ENCODE measurements at places on chromosomes 2 and 18.

GRCh38 chr2:186894478-186894877, 45.5 kb upstream of the ZSWIM2 start:
- DNase-seq, result no peak

DNA sequence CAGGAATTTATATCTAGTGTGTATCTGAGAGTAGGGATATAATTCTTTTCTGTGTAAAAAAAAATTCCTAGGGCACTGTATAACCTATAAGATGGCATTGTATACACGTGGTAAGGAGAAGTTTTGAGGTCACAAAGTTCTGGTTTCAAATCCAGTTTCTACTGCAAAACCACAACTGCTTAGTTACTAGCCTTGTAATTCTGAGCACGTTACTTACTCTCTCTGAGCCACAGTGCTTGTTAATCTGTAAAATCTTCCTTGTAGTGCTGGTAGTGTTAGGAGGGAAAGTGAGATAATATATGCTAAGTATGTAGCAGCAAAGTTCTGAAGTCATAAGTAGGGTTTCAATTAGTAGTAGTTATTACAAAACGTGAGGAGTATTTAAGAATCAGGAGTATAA, 175.4 kb downstream of the SATB2 start:
- DNase-seq, result no peak

GRCh38 chr18:21272016-21272579, 30.1 kb downstream of the GREB1L start:
- DNase-seq, result no peak

- no peak for DNase-seq
Measured at GRCh38 chr2:231626449-231626848, 33.8 kb downstream of the TEX44 start.

GRCh38 chr18:8286303-8286702, 322.9 kb upstream of the RAB12 start:
- DNase-seq, result no peak

DNA sequence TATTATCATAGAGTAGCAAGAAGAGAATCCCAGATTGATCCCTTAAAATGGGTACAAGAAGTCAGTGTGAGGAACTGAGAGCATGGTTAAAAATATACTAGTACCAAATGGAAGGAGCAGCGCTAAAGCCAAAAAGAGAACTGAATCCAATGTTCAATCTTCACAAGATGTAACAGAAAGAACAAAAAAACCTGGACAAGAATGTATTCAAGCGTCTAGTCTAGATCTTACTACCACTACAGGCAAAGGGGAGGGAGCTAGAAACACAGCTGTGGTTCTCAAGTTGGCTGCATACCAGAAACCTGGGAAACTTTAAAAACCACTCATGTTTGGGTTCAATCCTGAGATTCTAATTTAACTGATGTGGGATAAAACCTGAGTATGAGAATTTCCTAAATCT, 57.5 kb downstream of the PIAS2 start:
- DNase-seq, result no peak

GRCh38 chr2:54598347-54599325, 124.8 kb upstream of the EML6 start:
- DNase-seq, result no peak

DNA sequence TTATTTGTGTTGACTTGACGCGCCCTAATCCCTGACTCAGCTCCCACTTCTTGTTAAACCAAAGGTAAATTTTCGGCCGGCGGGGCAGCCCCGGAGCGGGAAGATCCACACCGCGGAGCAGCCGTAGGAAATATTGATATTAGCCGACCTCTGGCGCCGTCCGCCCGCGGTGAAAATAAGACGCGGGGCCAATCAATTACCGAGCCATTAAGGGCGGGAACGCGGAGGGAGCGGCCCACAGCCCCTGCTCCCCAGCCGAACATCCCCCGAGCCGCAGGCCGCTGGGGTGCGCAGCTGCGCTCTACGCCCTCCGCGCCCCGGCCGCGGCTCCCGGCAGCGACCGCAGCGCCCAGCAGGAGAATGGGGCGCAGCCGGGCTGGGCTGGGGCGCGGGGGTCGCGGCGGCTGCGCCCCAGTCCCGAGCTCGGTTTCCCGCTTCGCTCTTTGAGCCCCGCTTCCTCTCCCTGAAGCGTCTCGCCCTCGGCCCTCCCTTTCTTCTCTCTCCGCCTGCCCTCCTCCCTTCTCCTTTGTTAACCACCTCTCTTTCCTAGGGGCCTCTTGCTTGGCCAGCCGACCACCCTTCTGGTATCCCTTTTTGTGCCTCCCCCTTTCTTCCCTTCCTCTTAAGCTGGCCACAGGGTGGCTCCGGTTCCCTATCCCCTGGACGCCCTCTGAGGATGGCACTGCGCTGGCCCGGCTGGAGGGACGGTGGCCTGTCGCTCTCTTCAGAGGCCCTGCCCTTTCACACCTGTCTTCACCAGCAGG, 40.9 kb downstream of the CELF4 start:
- no peak for DNase-seq

DNA sequence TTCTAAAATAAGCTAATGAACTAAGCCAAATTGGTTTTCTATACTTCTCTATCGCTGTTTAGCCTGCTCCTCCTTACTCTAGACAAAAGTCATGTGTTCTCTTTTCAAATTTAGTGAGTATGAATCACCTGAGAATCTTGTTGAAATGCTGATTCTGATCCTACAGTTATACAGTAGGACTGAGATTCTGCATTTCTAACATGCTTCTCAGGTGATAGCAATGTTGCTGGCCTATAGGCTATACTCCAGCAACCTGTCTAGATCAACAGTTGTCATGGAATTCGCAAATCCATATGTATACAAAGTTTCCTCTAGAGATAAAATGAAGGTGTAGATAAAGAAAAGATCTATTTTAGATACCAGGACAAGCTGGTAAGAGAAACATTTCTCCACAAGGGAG, 62.9 kb downstream of the MEMO1 start:
- no peak for DNase-seq

DNA sequence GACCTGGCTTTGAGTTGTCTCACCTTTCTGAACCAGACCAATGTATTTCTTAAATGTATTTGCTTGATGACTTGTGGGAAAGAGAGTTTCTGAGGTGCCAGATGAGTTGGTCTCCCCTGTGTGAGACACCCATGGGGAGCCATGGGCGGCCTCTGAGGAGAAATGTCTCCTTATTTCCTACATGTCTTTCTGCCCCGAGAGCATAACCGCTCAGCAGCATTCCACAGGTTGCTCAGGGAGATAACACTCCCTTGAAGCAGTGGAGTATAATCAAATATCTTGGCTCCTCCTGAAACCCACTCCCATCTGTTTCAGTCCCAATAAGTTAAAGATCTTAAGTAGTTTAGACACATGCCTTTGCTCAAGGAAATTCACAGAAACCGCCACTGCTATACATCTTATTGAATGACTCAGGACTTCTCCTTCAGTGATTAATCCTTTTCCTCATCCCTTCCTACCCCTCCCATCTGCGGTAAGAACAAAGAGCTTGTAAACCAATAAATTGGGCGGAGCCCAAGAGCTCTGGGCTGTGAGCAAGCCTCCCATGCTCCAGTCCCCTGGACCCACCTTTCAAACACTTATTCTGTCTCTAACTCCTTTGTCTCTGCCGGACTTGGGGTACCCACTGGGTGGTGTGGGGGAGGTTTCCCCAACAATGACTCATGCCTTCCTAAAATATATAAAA, 285.5 kb upstream of the LRRTM4 start:
- DNase-seq, result no peak

DNA sequence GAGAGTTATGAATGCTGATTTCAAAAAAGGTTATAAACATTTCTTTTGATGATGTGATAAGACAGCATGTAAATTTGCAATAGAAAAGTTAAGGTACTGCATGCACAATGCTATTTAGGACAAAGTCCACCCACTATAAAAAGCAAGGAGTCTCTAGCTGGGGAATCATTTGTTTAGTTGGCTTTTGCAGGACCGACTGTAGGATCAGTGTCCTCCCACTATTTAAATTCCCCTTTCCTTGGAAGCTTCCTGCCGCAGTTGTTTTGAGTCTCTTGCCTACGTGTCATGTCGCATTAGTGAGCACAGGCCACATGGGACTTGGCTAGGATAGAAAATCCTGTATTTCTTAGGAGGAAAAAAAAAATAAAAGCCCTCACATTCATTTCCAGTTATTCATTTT, 13.1 kb downstream of the QPCT start:
- DNase-seq, result no peak

- DNase-seq, result no peak
Measured at GRCh38 chr2:151197184-151198108, 64.2 kb downstream of the RBM43 start.

DNA sequence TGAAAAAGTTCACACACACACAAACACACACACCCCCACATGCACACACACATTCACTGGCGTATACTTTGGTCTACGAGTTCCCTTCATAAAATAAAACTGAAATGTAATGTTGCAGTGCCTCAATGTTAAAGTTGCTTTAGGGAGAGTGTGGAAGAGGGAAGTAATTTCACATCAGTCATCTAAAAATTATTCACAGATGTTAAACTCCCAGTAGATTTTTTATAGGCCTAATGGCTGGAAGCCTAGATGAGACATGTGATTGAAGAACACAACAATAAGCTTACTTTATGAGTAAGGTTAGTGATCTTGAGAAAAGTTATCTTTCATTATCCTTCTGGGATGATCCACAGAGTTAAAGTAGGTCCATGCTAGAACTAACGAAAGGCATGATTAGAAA, 506.7 kb upstream of the CNTNAP5 start:
- DNase-seq, result no peak

- DNase-seq, result no peak
Measured at GRCh38 chr2:6968319-6969100, 51.3 kb downstream of the RNF144A start.

- no peak for DNase-seq
Measured at GRCh38 chr2:79910643-79911042, 393.9 kb downstream of the LRRTM1 start.

DNA sequence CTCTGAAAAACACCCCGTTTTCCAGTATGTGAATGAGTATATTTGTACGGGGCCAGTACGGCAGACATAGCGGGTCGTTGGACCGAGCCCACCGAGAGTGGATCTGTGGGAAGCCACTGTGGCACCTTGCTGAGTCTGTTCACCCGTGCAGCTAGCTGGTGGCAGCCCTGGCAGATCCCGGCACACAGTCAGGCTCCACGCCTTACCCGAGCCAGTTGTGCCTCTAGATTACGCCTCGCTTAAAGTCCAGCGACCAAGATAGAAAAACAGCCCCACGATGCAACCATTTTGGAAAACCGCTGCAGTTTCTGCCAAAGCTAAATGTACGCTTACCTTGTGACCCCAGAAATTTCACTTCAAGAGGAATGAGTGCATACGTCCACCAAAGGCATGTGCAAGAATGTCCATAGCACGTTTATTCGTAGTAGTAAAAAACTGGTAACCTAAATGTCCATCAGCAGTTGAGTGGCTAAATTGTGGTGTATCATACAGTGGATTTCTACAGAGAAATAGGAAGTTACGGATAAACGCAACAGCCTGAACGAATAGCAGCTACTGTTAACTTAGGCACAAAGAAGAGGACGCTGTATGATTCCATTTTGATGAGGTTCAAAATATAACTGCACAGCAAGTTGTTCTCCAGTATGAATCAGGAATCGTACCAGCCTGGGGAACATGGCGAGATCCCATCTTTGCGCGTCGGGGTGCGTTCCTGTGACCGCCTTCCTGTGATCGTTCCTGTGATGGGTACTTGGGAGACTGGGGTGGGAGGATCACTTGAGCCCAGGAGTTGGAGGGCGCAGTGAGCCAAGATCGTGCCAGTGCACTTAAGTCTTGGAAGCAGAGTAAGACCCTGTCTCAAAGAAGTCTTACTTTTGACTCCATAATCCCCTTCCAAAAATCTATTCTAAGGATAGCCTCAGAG, 688 bp upstream of the WDR33 start:
- no peak for DNase-seq

DNA sequence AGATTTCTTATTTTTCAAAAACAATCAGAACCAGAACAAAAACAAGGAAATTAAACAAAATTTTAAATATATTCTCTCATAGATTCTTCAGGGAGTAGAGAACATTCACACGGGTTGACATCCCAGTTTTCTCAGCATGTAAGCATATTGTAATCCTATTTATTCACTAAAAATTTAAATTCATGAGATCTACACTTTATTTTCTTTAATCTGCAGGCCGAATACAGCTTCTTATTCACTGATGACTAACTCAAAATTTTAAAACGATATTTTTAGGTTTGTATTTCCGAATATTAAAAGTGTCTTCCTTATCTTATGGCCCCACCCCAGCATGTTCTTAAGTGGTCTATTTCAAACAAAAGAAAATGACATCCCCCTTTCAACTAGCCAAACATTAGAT, 262.4 kb downstream of the MEIS1 start:
- no peak for DNase-seq

DNA sequence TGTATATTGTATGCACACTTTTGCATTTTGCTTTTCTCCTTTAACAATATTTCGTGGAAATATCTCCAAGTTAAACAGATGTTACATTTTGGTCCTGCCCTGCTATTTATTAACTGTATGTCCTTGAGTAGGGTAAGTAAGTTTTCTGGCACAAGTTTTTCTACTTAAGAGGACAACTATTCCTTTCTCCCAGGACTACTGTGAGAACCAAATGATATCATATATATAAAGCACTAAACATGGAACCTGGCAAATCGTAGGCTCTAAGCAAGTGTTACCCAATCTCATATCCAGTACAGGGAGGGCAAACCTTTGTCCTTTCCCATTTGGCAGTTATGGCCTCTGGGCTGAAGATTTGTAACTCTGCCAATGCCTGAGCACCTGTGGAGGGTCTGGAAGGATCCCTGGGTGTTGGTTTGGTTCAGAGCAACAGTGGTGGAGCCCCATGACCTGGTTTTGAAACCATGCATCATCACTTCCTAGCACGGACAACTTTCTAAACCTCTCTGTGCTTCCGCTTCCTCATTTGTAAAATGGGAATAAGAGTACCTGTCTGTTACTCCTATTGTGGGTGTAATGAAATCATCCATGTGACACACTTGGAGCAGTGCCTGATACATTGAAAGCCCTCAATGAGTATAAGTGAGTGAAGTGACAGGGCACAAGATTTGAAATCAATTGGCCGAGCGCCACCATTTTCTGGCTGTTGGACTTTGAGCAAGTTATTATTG, 28.3 kb upstream of the ICOS start:
- no peak for DNase-seq

DNA sequence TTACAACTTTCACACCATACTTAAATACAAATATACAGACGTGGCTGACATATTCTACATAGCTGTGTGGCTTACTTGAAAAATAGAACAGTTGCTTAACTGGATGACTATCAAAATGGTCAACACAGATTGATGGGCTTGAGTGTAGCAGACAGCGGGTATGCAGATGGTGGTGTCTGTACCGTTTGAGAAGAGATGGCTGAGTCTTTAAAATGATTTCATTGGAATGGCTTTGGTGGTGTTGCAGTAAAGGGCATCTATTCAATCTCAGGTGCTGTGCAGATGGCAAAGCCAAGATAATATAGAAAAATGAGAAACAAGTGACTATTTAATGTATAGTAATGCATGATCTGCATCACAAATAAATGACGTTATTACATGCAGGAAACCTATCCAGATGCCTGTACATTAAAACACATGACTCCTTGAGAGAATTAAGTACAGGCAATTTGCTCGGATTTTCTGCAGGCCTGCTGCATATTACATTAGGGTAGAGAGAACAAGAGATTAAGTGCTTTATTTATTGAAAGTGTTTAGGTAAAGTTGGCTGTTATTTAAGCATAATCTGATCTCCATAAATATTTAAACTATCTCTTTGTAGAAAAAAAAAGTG, 68.5 kb downstream of the AGPS start:
- no peak for DNase-seq

GRCh38 chr2:33602201-33602830, 3.2 kb upstream of the FAM98A start:
- DNase-seq, result no peak

- no peak for DNase-seq
Measured at GRCh38 chr2:19185086-19185485, 173.3 kb downstream of the OSR1 start.
